ENCODE measurements at places on chromosomes 12 and 14. TPM values are rescaled to one million over a fixed set of nuclear protein-coding genes. Genes with fewer than 3 reads are reported as not detected.

Gene PGF
- 6.1 TPM for total RNA-seq

Gene IL26
- not detected for total RNA-seq

Gene SLC2A13
- total RNA-seq, result 2.7 TPM

Gene NTS
- total RNA-seq, result 0.51 TPM

Gene SERPINA9
- total RNA-seq, result not detected

Gene ANKRD52
- total RNA-seq, result 29.6 TPM

Gene SLIRP
- 491 TPM for total RNA-seq

DNA sequence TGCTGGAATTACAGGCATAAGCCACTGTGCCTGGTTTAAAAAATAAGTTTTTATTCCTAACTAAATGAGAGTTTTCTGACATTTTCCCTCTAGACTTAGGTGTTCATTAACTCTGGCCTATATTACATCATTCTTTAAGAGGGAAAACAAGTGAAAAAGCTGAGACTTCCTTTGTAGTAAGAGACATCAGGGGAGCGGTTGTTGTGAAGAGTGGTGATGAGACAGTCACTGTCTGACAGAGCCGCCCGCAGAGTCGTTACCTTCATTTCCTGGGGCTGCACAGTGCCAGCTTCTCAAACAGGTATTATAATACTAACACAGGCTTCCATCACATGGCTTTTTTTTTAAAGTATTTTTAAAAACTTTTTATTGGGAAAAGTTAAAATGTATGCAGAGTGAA lies 19.7 kb upstream of the TDRD9 start:
- no peak for DNase-seq

DNA sequence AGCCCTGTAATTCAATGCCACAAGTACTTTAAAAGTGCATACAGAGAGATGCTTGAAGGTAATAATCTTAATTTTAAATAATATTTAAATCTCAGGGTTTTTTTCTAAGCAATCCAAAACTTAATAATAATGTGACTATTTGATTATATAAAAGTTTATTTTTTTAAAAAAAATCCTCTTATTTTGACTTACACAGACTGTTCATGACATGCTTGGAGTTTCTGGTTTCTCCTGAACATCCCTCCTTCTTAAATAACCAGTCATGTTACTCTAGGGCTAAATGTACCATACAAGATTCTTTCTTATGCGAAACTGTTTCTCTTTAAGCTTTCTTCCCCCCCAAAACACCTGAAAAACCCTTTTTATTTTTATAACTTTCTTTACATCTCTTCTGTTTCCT lies 58.2 kb upstream of the SLC2A13 start:
- DNase-seq, result no peak

GRCh38 chr12:94736004-94736403 lies 85.6 kb upstream of the TMCC3 start:
- DNase-seq, result no peak

DNA sequence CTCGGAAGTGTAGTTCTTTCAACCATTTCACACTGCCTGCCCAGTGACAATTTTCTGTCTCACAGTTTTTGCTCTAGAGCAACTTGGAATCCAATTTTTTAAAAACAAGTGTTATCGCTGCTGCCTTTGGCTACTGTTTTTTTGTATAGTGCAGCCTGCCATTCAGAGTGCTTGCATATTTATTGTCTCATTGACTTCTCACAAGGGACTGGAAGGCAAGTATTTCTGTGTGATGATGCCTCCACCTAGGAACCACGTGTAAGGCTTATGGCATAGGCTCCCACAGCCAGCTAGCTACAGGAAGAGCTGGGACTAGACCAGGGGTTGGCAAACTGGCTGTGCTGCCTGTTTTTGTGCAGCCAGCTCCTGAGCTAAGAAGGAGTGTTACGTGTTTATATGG lies 903 bp downstream of the PARPBP start:
- no peak for DNase-seq

- no peak for DNase-seq
These were observed 196.3 kb downstream of the PPM1H start for GRCh38 chr12:62738616-62739015.

DNA sequence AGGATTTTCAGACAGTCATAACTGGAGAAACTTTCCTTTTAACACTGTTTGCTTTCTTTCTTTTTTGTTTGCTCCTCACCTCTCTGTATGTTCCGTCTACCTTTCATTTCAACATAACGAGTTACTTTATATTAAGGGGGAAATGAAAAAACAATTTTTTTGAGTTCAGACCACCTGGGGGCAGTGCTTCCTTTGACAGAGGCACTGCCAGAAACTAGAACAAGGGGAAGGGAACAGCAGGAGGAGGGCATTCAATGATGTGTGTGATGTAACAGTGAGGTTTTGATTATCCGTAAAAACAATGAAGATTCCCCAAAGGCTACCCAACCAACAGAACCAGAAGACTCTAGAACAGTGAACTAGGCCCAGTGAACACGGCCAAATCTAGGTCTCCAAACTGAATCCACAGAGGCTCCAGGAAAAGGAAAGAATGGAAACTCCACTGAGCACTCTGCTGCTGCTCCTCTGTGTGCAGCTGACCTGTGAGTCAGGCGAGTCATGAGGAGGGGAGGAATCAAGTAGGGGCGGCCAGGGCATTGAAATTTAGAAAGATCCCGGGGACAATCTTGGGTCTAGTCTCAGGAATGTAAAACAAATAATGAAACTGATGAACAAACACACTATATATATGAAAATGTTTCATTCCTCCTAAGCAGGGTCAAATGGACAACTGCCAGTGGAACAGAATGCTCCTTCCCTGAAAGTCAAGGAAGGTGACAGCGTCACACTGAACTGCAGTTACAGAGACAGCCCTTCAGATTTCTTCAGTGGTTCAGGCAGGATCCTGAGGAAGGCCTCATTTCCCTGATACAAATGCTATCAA lies 323.5 kb downstream of the DAD1 start:
- DNase-seq, result no peak

DNA sequence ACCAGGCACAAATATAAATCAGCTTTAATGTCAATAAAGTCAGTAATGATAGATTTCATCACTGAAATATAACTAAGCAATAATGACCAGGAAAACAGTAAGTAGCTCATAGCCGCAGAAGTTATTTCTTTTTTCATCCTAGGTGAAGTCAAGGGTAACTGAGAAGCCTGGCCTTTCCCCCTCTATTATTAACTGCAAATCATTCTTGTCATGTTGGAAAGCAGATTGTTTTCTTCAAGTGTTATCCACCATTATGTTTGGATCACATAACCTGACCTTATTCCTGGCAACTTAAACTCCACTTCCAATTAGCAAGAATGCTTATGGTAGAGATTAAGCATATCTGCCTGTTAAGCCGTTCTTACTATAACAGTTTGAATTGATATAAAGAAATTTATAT lies 603.4 kb upstream of the FOXG1 start:
- DNase-seq, result no peak

DNA sequence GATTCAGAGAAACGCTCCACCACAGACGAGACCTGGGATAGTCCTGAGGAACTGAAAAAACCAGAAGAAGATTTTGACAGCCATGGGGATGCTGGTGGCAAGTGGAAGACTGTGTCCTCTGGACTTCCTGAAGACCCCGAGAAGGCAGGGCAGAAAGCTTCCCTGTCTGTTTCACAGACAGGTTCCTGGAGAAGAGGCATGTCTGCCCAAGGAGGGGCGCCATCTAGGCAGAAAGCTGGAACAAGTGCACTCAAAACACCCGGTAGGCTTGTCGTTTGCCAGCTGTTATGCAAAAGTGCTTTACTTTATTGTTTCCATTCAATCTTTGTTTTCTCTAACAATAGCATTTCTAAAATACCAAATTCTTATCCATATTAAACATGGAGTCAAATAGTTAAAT lies 287.3 kb downstream of the NAV3 start:
- no peak for DNase-seq

DNA sequence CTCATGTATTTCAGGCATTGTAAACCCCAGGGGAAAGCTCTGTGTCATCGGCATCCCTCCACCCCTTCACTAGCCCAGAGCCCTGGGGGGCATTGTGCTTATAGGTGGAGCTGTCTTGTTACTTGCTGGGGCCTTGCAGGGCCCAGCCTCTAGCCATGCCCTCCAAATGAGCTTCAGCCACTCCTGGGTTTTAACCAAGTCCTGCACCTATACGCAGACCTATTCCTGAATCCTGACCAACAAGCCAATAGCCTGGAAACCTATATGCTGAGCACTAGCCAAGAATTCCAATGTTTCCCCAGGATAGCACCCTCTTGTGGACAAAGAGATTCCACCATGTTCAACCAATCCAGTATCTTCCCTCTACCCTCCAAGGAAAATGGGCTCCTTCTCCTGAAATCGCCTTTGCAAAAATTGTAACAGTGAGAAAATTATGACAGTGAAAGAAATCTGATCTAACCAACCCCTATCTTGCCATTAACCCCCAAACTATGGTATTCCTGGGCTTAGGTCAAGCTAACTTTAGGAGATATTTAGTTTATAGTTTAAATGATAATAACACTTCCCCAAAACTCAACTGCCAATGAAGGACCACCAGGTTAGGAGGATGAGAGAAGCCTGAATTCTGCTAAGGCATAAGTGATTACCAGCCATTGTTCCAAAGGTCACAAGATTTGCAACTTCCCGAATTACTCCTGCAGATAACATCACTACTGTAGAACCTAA lies 55.5 kb downstream of the TTC7B start:
- no peak for DNase-seq
